Cerebellar nuclear complex (tissue), 1 donor: ENCODE measurements at places on chromosomes 7 and 10.

DNA sequence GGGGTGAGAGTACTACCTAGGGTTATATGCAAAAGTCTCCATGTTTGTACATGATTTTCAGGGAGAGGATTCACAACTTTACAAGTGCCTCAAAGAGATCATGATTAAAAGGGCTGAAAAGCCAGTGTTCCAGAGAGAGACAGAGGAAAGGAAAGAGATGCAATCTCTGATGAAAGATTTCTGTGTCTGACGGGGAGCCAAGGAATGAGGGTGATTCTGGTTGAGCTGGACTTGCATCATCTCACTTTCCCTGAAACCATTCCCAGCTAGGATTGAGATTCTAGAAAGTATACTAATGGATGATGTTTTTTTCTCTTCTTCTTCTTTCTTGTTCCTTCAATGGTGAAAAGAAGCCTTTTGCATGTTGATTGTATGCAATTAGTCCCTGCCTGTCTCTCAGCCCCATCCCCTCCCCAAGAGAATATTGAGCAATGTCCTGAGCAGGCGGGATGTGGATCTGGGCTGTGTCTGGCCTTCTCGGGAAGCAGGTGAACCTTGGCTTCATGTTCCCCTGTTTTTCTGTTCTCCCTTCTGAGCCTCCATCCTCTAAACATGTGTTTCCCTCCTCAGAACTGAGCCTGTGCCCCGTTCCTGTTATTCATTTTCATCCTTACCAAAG is 186.1 kb downstream of the ZNF365 start:
- DNase-seq, result no peak

- DNase-seq, result no peak
Measured at GRCh38 chr7:25349283-25350017, 121.2 kb upstream of the NPVF start.

GRCh38 chr7:83786858-83787257 is 137.9 kb upstream of the SEMA3E start:
- no peak for DNase-seq

DNA sequence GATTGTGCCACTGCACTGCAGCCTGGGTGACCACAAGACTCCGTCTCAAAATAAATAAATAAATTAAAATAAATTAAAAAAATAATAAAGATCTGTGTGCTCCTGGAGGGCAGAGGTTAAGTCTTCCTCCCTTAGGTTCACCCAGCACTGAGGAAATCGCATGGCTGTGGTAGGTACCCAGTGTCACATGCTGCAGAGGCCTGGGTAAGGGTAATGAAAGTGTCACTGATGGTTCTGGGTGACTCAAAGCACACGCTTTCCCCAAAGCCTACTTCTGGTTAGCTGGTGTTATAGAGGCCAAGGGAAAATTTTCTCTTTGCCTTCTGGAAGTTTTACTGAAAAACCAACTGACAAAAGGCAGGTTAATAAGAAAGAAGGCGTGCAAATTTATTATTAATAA is 88.8 kb upstream of the ITGB1 start:
- DNase-seq, result no peak

DNA sequence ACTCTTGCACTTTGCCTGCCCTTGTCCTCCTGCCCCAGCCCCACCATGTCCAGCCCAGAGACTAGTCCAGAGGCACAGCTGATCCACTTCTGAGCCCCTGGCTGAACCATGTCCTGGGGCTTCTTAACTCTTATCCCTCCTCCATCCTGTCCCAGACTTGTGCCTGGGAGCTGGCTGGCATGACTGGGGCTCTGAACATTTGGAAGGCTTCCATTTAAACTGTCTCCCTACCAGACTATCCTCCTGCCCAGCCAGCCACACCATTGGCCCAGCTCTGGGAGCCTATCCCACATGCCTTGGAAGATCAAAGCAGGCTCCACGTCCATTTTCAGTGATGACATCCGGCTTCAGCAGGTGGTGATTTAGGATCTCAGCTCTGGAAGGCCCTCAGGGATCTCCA is 57.4 kb downstream of the FAM241B start:
- DNase-seq, result no peak

- DNase-seq, result no peak
Measured at GRCh38 chr7:14125998-14126397, 136.5 kb upstream of the ETV1 start.

GRCh38 chr7:18607025-18607424 is 111.5 kb downstream of the HDAC9 start:
- DNase-seq, result no peak

DNA sequence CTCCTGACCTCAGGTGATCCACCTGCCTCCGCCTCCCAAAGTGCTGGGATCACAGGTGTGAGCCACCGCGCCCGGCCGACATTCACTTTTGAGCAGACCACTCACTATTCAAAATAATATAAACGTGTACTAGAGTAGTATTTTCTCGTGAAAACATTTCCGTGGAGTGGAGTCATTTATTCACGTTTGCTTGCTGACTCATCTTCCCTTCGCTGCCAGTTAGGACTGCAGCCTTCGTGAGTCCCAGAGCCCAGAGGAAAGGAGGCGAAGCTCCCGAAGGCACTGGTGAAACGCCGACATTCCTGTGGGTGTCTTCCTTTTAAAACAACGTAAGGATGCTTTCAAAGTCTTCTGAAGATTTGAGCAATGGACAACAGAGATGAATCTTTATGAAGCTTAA is 10.9 kb upstream of the INPP5A start:
- no peak for DNase-seq

DNA sequence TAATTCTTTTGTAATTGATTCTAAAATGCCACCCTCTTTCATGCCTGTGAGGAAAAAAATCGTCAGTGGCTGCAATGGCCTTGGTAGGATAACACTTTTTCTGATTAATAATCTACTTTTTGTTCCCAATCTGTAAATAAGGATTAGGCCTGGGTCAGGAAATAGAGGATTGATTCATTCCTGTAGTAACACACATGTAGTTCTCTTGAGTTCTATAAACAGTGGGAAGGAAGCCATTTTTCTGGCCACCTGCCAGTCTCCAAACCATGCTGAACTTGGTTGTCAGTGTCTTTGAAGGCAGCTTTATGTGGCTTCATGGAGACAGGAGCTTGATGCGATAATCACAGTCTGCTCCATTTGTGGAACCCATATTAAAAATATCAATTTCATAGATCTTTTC is 169.3 kb upstream of the NFE2L3 start:
- no peak for DNase-seq

- DNase-seq, result no peak
Measured at GRCh38 chr7:151453326-151453791, 13.4 kb upstream of the CRYGN start.

- no peak for DNase-seq
Measured at GRCh38 chr7:155322530-155322929, 24.9 kb downstream of the INSIG1 start.

DNA sequence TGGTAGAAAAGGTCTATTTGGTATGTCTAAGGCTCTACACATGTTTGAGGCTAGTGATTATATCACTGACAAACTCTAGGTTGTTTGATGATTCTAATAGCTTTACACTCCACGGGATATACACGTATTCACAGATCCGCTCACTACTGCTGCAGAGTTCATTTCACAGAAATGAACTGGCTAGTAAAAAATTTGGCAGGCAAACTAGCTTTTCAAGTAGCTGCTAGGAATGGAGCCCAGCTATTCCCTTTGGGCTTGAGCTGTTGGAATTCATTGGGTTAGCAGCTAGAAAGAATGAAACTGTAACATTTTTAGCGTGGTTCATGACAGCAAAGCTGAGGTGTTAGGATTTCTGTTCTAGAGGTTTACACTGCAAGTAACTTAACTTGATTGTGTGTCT is 37.6 kb downstream of the R3HCC1L start:
- DNase-seq, result no peak

DNA sequence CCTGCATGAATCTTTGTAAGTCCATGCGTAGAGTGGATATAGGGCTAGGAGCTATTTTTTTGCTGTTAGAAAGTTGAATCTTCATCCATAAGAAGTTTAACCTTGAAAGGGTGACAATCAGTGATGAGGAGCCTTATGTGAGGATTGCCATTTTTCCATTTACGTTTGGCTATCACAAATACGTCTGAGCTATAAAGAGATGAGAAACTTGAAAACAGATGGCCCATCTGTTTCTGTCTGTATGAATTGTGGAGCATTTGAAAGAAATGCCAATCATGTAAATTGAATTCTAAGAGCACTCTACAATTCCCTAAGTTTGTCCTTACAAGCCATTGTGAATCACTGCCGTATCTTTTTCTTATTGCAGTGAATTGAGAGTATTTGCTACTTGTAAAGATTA is 169.8 kb upstream of the TEX47 start:
- no peak for DNase-seq

DNA sequence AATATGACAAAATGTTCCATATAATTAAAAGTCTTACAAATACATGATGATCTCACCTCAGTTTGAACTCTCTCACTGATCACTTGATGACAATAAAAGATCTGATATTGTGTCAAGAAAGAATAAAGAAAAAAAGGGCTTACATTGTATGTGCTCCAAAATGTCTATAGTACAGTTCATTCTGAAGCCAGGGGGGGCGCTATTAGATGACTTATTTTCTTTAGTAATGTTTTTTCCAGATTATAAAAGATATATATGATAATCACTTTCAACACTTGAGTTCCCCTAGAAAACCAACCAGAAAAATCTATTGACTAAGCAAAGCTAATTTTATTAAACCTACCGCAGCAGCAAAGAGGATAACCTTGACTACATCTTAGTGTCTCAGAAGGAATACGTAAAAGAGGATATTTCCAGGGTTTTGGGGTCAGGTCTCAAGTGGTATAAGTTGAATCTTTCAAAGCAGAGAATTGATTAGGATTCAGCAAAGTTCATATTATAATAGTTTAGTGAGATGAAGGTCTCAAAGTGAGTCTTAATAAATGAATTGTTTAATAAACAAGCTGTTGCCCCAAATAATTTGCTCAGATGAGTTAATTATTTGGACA is 55.8 kb downstream of the PTN start:
- no peak for DNase-seq

- no peak for DNase-seq
Measured at GRCh38 chr10:13105184-13105583, 5.2 kb downstream of the OPTN start.

DNA sequence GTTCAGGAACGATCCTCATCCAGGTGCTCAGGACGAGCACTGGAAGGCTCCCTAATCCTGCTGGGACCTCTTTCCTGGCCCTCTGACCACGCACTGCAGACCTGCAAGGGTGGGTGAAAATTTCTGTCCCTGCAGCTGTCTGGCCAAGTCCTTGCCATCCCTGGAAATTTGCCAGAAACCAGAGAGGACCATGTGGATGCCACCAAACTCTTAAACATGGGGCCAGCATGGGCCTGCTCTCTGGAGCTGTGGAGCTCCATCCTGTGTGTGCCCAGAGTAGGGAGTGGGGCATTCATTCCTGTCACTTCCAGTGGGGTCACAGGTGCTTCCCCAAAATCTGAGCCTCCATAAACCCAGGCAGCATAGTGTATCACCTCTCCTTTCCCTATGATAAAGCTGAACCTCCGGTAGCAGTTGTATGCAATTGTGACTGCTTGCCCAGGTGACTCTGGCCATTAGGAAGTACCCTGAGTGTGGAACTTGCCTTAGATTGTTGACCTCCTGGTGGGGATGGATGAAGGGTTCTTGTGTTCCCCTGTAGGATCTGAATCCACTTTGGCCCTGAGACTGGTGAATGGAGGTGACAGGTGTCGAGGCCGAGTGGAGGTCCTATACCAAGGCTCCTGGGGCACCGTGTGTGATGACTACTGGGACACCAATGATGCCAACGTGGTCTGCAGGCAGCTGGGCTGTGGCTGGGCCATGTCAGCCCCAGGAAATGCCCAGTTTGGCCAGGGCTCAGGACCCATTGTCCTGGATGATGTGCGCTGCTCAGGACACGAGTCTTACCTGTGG is 57.1 kb downstream of the DMBT1 start:
- DNase-seq, result no peak

GRCh38 chr7:121272676-121273075 is 56.1 kb upstream of the WNT16 start:
- DNase-seq, result no peak

GRCh38 chr10:103665162-103665889 is 171.8 kb downstream of the NEURL1 start:
- no peak for DNase-seq

- no peak for DNase-seq
Measured at GRCh38 chr10:55163388-55163979, 362.5 kb upstream of the PCDH15 start.

- DNase-seq, result no peak
Measured at GRCh38 chr7:125775317-125775716, 845.7 kb upstream of the POT1 start.

DNA sequence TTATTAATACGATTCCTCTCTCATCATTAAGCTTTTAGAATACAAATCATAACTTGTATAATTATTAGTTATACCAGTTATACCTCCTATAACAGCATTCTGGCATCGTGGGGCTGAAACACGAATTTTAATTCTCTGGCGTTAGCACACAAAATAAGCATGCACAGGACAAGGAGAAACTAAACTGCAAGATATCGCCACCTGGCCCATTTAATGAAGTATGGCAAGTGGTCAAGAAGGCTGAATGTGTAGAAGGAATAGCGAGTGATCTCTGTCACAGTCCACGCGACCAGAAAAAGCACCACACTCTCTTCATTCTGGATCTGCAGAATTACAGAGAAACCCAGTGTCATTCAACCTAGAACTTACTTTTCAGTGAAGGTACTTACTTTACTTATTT is 18.1 kb downstream of the HACD1 start:
- no peak for DNase-seq

GRCh38 chr10:48332166-48332870 is 25.8 kb downstream of the MAPK8 start:
- DNase-seq, result no peak
